ENCODE measurements at places on chromosomes 11 and 22. TPM values are rescaled to one million over a fixed set of nuclear protein-coding genes. Genes with fewer than 3 reads are reported as not detected.
A peak's percentile ranks its signal among the peaks of the same experiment; 100 is the strongest.

DNA sequence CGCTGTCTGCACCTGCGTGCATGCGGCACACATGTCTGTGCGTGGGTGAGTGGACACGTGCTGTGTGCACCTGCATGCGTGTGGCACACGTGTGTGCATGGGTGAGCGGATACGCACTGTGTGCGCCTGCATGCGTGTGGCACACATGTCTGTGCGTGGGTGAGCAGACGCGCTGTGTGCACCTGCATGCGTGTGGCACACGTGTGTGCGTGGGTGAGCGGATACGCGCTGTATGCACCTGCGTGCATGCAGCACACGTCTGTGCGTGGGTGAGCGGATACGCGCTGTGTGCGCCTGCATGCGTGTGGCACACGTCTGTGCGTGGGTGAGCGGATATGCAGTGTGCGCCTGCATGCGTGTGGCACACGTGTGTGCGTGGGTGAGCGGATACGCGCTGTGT is 27.1 kb upstream of the ACR start:
- no peaks in the 10 kb centered on the region for H3K27me3 ChIP-seq
- no peaks in the 10 kb centered on the region for H3K4me1 ChIP-seq
- H3K4me3 ChIP-seq = no peak overlapping the region
- no peaks in the 10 kb centered on the region for H3K36me3 ChIP-seq
- H3K27ac ChIP-seq = no peak overlapping the region

- no peak overlapping the region for H3K27ac ChIP-seq
- DNase-seq = no peak
- no peaks in the 10 kb centered on the region for H3K36me3 ChIP-seq
- H3K27me3 ChIP-seq = no peaks in the 10 kb centered on the region
These were observed 12.3 kb upstream of the P2RY2 start for GRCh38 chr11:73205661-73206343.

DNA sequence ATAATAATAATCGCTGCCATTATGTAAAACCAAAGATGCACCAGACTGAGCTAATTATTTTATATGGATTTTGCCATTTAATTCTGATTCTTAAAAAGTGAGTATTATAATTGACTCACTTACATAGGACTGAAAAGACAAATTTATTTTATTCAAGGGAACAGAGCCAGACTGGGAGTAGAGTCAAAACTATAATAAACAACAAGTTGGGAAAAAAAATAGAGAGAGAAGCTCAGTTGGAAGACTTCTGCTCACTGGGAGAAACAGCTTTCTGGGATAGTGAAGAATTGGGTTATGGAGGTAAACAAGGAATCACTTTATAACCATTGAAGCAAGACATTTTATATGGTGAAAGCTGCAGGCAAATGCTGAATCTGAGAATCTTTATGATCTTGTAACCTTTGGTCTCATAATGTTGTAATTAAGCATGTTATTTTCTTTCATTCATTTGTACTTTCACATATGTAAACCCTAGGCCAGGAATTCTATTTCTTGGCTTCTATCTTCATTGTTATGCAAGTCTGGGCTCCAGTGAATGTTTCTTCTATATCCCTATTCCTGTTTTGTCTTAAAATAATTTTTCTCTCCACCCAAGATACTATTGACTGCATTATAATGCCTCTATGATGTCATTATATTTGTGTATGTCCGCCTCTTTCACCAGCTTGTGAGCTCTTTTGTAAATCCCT is 725.3 kb upstream of the CCDC179 start:
- H3K4me1 ChIP-seq = 0 out of 2 replicates have a peak, but pooled peaks cover 3% of the 10 kb centered on the region
- no peaks in the 10 kb centered on the region for H3K36me3 ChIP-seq
- H3K27me3 ChIP-seq = no peaks in the 10 kb centered on the region
- no peak overlapping the region for H3K4me3 ChIP-seq
- H3K27ac ChIP-seq = no peak overlapping the region

- H3K4me3 ChIP-seq = no peak overlapping the region
- H3K4me1 ChIP-seq = no peaks in the 10 kb centered on the region
- no peak for DNase-seq
- no peaks in the 10 kb centered on the region for H3K36me3 ChIP-seq
- H3K27ac ChIP-seq = no peak overlapping the region
- H3K27me3 ChIP-seq = no peaks in the 10 kb centered on the region
These were observed 68.3 kb upstream of the SLC6A5 start for GRCh38 chr11:20530942-20531703.

GRCh38 chr11:279966-280705 is 1.9 kb downstream of the NLRP6 start:
- H3K4me1 ChIP-seq = no peaks in the 10 kb centered on the region
- H3K27me3 ChIP-seq = peaks cover 54% of the 10 kb centered on the region
- no peaks in the 10 kb centered on the region for H3K36me3 ChIP-seq
- H3K4me3 ChIP-seq = peak overlapping the region; percentile 51

GRCh38 chr22:44569561-44569991 is 71.5 kb upstream of the RTL6 start:
- H3K27me3 ChIP-seq = no peaks in the 10 kb centered on the region
- H3K4me3 ChIP-seq = no peak overlapping the region
- no peak overlapping the region for H3K27ac ChIP-seq
- H3K36me3 ChIP-seq = no peaks in the 10 kb centered on the region
- H3K4me1 ChIP-seq = no peaks in the 10 kb centered on the region

GRCh38 chr11:131511794-131512193 is 141.4 kb downstream of the NTM start:
- no peaks in the 10 kb centered on the region for H3K4me1 ChIP-seq
- peak; percentile 91 for DNase-seq
- H3K36me3 ChIP-seq = no peaks in the 10 kb centered on the region

- H3K4me3 ChIP-seq = no peak overlapping the region
- peaks cover 6% of the 10 kb centered on the region for H3K4me1 ChIP-seq
- H3K36me3 ChIP-seq = no peaks in the 10 kb centered on the region
- H3K27ac ChIP-seq = no peak overlapping the region
- no peaks in the 10 kb centered on the region for H3K27me3 ChIP-seq
These were observed 415.2 kb downstream of the LARGE1 start for GRCh38 chr22:33504941-33505625.

- H3K4me3 ChIP-seq = no peak overlapping the region
- no peak for DNase-seq
- H3K36me3 ChIP-seq = no peaks in the 10 kb centered on the region
- no peaks in the 10 kb centered on the region for H3K27me3 ChIP-seq
These were observed 55.1 kb upstream of the CRYBB3 start for GRCh38 chr22:25144522-25144921.

DNA sequence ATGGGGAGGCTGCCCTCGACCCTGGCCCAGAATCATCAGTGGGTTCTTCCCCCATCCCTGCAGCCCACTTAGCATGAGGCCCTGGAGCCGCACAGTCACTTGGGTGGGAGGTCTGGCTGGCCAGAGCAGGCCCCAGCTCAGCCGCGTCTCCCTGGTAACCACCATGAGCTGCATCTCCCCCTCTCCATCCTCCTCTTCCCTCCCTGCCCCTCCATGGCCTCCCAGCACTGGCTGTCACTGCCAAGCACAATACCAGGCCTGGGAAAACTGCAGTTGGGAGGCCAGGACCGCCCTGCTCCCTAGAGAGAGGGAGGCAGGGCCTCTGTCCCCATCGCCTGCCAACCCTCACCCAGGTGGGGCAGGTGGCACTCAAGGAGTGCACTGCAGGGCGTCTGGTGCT is 8.0 kb downstream of the CSDC2 start:
- H3K27me3 ChIP-seq = no peaks in the 10 kb centered on the region
- DNase-seq = no peak
- no peak overlapping the region for H3K4me3 ChIP-seq
- H3K4me1 ChIP-seq = no peaks in the 10 kb centered on the region

GRCh38 chr22:49466878-49467595 is 360.6 kb downstream of the BRD1 start:
- H3K36me3 ChIP-seq = peaks cover 4% of the 10 kb centered on the region
- no peak overlapping the region for H3K27ac ChIP-seq
- no peak overlapping the region for H3K4me3 ChIP-seq

GRCh38 chr11:126165757-126166156 is 45.7 kb downstream of the RPUSD4 start:
- H3K27me3 ChIP-seq = no peaks in the 10 kb centered on the region
- no peak overlapping the region for H3K27ac ChIP-seq
- DNase-seq = no peak
- H3K4me1 ChIP-seq = peaks cover 14% of the 10 kb centered on the region
- H3K36me3 ChIP-seq = no peaks in the 10 kb centered on the region

DNA sequence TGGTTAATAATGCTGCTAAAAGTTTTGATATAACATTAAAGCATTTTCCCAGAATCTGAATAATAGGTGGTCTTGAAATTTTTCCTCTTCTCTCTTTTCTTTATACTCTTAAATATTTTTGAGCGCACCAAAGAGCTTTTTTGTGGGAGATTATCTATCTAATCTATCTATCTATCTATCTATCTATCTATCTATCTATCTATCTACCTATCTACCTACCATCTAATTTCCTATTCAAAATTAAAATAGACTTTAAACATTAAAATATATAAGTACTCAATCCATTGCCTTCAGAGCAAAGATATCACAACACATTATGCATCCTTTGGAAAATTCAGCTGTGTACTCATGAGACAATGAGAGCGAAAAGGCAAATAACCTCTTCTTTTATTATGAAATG is 55.8 kb downstream of the ELMOD1 start:
- no peak overlapping the region for H3K4me3 ChIP-seq
- H3K4me1 ChIP-seq = peaks cover 35% of the 10 kb centered on the region
- H3K27ac ChIP-seq = no peak overlapping the region
- no peaks in the 10 kb centered on the region for H3K27me3 ChIP-seq

DNA sequence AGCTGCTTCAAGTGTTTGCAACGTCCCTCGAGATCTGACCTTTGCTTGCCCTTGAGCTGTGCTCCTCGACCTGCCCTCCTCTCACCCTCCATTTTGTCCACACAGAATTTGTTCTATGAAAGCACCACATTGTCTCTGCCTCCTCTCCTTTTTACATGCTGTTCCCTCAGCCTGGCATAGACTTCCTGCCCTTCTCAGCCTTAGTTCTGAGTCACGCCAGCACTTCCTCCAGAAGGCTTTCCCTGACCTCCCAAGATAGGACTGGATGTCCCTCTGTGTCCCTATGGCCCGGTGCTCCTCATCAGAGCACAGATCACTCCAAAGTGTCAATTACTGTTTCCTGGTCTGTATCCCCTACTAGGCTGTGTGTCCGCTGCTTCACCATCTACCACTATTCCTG is 16.2 kb downstream of the JHY start:
- DNase-seq = no peak
- H3K4me3 ChIP-seq = no peak overlapping the region
- H3K36me3 ChIP-seq = no peaks in the 10 kb centered on the region

DNA sequence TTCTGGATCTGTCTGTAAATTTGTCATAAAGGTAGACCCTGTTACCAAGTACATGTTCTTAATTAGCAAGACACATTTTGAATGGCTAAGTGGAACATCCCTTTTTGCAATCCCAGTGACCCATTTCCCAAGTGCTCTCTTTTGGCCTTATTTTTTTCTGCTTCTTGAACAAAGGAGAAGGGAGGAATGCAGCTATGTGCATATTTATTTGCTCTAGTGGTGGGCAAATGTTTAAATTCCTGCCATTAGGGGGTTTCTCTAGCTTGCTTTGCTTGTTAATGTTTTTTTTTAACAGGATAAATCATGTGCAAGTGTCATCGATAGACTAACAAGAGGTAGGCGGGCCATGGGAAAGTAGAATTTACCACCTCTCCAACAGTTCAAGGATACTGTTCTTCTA is 135.7 kb downstream of the COMMD9 start:
- H3K27me3 ChIP-seq = no peaks in the 10 kb centered on the region
- H3K4me1 ChIP-seq = peaks cover 14% of the 10 kb centered on the region
- peak; percentile 61 for DNase-seq
- H3K27ac ChIP-seq = no peak overlapping the region

- H3K36me3 ChIP-seq = no peaks in the 10 kb centered on the region
- no peak overlapping the region for H3K4me3 ChIP-seq
- DNase-seq = no peak
- no peaks in the 10 kb centered on the region for H3K27me3 ChIP-seq
- no peak overlapping the region for H3K27ac ChIP-seq
- H3K4me1 ChIP-seq = peaks cover 10% of the 10 kb centered on the region
These were observed 87.5 kb downstream of the RTL6 start for GRCh38 chr22:44410451-44410991.

DNA sequence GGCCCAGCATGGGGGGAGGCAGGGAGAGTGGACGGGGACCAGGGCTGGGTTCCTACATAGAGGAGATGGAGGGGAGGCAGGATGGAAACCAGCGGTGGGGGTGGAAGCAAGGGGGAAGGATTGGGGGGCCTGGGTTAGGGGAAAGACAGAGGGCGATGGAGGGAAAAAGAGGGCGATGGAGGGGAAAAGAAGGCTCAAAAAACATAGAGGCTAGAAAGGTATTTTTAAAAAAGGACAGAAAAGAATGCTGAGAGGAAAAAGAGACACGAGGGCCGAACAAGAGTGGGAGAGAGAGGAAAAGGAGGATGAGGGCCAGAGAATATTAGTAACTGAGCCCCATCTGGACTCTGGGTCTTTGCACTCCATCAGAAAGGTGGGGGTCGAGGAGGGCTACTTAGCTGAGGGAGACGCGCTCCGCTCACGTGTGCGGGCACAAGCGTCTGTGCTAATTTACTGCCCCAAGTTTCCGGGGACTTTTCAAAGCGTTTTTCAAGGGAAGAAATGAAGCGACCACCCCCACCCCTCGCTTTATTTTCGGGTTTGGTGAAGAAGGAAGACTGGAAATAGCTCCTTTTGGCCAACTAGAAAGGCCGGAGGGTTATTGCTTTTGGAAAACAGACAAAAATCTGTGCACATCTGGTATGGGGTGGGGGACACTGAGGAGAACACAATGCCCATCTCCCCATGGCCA is 14.5 kb downstream of the PAX6 start:
- peaks cover 40% of the 10 kb centered on the region for H3K4me1 ChIP-seq
- no peaks in the 10 kb centered on the region for H3K36me3 ChIP-seq
- peak overlapping the region; percentile 60 for H3K4me3 ChIP-seq
- H3K27ac ChIP-seq = no peak overlapping the region
- H3K27me3 ChIP-seq = peaks cover 84% of the 10 kb centered on the region
- DNase-seq = peak; percentile 51

DNA sequence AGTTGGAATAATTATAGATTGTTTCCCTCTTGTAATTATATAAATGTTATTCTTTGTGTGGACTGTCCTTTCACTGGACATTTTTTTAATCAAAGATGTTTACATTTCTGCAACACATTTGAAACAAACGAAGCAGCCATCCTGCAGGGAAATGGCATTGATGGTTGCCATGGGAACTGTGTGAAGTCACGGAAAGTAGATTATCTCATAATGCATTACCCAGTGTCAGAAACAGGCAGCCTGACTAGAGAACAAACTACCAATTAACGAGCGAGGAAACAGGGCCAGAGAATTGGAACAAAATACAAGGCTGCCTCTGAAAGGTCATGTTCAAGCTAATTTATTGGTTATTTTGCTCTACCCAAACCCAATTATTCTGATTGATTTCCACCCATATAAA is 96.9 kb upstream of the LARGE1 start:
- H3K4me1 ChIP-seq = no peaks in the 10 kb centered on the region
- H3K27me3 ChIP-seq = no peaks in the 10 kb centered on the region
- no peak overlapping the region for H3K4me3 ChIP-seq
- peaks cover 5% of the 10 kb centered on the region for H3K36me3 ChIP-seq
- no peak overlapping the region for H3K27ac ChIP-seq

GRCh38 chr11:86186386-86186785 is 58.2 kb upstream of the EED start:
- H3K4me1 ChIP-seq = no peaks in the 10 kb centered on the region
- no peak overlapping the region for H3K4me3 ChIP-seq
- H3K36me3 ChIP-seq = no peaks in the 10 kb centered on the region
- no peak for DNase-seq

Gene HBG1
- total RNA-seq = not detected

Gene OR52B6
- not detected for total RNA-seq

Gene DNAJC24
- total RNA-seq = 21.3 TPM

Gene PPFIBP2
- 15.2 TPM for total RNA-seq

Gene E2F8
- total RNA-seq = 10.6 TPM

Gene GLYATL1
- 20.5 TPM for total RNA-seq

Gene PRR33
- total RNA-seq = not detected

Gene DERL3
- 13.6 TPM for total RNA-seq

Gene TRIM49C
- not detected for total RNA-seq

Gene NAALADL1
- total RNA-seq = 13.7 TPM

Data from GM23338 (cell line).